ENCODE measurements at places on chromosomes 12 and 14.

- DNase-seq = no peak
These were observed 27.7 kb upstream of the FBXO33 start for GRCh38 chr14:39459795-39460478.

DNA sequence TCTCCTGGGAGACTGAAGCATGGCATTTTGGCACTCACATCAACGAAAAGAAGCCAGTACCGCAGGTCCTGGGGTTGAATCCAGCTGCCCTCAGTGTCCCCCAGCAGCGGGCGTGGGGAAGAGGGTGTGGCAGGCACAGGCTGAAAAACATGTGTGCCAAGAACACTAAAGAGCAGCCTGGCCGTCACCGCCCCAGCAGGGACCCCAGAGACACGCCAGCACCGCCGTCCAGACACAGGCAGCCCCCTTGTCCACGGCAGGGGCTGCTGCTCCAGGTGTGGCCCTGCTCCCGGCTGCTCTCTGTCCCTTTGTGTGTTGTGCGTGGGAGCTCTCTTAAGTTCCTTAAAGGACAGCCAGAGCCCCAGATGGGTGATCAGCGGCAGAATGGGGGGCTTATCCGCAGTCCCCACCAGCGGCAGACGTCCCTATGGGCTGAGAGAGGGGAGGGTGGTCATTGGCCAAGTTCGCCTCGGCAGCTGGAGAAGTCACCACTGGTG is 556 bp downstream of the PHETA1 start:
- DNase-seq = no peak

DNA sequence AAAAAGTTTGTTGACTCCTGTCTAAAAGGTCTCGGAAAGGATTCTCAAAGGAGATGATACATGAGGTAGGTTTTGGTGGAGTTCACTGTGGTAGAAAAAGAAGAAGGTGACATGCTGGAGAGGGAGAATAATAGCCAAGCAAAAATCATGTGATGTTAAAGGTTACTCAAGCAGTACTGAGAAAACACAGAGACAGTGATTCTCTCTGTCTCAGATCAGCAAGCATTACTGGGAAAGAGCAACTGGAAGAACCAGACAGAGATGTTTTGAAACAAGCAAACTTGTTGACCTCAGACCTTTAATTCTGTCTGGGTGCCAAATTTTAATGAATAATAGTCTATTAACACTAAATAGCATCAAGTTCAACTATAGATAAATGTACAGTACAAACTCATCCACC is 183.5 kb upstream of the PLEKHG7 start:
- no peak for DNase-seq

- DNase-seq = no peak
These were observed 33.4 kb downstream of the POLE start for GRCh38 chr12:132653567-132654290.

GRCh38 chr14:99300190-99300589 is 28.2 kb upstream of the BCL11B start:
- DNase-seq = no peak
